RCC 7860 (cell line): ENCODE measurements at places on chromosomes 3 and 15.
A peak's percentile ranks its signal among the peaks of the same experiment; 100 is the strongest.

- peak; percentile 81 for DNase-seq
These were observed 46.1 kb downstream of the BTD start for GRCh38 chr3:15647611-15648167.

DNA sequence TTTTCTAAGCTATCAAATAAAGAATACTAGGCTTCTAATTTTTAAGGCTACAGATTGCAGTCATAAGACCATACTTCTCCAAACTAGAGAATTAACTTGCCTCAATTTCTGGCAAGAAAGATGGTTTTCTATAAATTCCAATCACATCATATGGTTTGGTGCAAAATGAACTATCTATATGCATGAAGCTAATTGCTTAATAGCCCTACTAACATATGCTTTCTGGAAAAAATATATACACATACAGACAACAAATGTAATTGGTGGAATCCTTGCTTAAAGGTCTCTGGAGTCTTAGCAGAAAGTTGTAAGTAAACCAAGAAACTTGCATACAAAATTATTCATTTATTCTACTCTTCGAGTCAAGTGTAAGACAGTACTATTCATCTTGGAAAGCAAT is 113.1 kb upstream of the NANOGP8 start:
- no peak for DNase-seq

- DNase-seq: no peak
These were observed 7.7 kb downstream of the CCR5 start for GRCh38 chr3:46378426-46378942.

DNA sequence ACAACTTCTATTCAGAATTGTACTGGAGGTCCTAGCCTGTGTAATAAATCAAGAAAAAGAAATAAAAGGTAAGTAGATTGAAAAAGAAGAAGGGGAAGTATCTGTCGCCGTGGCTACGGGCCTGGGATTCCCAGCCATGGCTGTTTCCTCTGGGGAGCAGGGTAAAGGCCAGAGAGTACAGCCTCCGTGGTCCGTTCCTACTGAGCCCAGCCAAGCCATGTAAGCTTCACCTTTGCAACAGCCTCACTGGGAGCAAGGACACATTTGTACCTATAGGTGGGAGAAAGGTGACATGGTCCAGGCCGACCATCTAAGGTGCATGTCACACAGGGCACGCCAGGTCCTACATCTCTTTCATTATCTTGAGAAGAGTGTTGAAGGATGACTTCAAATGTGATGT is 71.3 kb downstream of the ANP32A start:
- no peak for DNase-seq

GRCh38 chr3:45497963-45498362 is 96.6 kb upstream of the LIMD1 start:
- DNase-seq: no peak

- DNase-seq: no peak
These were observed 514.1 kb downstream of the ROBO1 start for GRCh38 chr3:79253704-79254103.

- DNase-seq: no peak
These were observed 19.6 kb downstream of the NR1D2 start for GRCh38 chr3:23964537-23965235.

GRCh38 chr3:72345237-72345878 is 502.9 kb downstream of the SHQ1 start:
- DNase-seq: no peak

DNA sequence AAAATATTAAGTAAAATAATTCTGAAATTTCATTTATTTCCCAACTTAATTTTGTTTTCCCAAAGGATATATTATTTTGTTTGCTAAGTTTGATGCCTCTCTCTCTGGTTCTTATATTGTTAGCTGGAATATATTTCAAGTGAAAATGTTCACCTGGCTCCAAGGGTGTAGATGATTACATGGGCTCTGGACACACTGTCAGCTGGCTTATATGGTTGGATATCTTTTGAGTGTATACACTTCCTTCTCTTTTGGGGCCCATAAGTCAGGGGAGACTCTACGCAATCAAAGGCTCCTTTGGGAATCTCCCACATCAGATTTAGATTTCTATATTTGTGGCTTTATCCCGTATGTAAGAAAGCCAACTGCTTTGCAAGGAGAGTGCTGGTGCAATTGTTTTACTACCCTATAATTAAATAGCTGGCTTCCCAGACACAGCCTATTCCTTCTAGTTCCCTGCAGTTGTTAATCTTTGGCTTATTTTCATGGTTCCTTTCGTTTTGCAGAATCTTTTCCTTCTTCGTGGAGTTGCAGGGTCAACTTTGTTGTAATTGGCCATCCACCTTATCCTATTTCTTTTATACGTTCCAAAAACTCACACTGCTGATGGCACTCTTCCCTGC is 225.7 kb downstream of the DPH6 start:
- DNase-seq: no peak

- no peak for DNase-seq
These were observed 644 bp upstream of the NGLY1 start for GRCh38 chr3:25783661-25784512.

GRCh38 chr3:33363113-33363800 is 76.9 kb downstream of the UBP1 start:
- DNase-seq: no peak

GRCh38 chr3:82567029-82567600 is 805.7 kb upstream of the GBE1 start:
- no peak for DNase-seq

DNA sequence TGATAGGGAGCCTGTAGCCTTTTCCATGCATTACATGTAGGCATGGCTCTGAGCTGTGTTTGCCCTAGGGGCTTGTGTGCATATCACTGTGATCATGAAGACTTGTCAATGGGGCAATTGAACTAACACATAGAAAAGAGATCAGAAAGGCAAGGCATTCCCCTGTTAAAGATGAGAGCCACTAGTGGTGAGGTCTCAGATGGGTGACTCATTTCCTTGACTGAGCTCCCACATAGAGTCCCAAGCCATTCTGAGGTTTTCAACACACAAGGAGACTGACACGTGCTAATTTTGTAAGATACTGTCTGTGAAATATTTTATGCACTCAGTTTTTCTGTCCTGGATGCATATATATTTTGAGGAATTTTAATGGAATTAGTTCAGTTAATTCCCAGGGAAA is 53.8 kb downstream of the SAMMSON start:
- DNase-seq: no peak

GRCh38 chr3:117219296-117219695 is 509.7 kb downstream of the TUSC7 start:
- no peak for DNase-seq

- peak; percentile 42 for DNase-seq
These were observed 203.2 kb downstream of the CGGBP1 start for GRCh38 chr3:87855616-87856015.

- DNase-seq: no peak
These were observed 5.9 kb upstream of the TKT start for GRCh38 chr3:53261712-53262111.

GRCh38 chr15:68556139-68556990 is 22.4 kb upstream of the CORO2B start:
- no peak for DNase-seq
